ENCODE measurements at places on chromosomes 13 and 19. TPM values are rescaled to one million over a fixed set of nuclear protein-coding genes. Genes with fewer than 3 reads are reported as not detected.

NPAS1 gene
- 0.37 TPM for total RNA-seq

SIGLEC9 gene
- total RNA-seq, result 0.27 TPM

GRCh38 chr13:94318418-94318817 lies 161.1 kb downstream of the DCT start:
- DNase-seq, result no peak

DNA sequence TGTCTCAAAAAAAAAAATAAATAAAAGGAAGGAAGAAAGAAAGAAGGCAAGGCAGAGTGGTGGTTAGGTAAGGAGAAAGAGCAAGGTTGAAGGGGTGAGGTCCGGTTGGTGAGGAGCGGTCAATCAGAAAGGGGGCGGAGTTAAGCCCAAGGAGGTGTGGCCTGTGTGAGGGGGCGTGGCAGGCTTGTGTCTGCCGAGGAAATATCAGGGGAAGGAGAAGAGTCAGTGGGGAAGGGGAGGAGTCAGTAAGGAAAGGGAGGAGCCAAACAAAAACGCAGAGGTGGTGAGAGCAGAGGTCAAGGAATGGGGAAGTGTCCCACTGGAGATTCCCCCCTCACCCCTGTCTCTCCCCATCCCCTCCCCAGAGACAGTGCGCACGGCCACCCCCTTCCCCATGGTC lies 5.9 kb downstream of the CACNG7 start:
- no peak for DNase-seq

- DNase-seq, result peak; percentile 50
Observed at GRCh38 chr13:23609874-23610576, 39.8 kb downstream of the TNFRSF19 start.

DNA sequence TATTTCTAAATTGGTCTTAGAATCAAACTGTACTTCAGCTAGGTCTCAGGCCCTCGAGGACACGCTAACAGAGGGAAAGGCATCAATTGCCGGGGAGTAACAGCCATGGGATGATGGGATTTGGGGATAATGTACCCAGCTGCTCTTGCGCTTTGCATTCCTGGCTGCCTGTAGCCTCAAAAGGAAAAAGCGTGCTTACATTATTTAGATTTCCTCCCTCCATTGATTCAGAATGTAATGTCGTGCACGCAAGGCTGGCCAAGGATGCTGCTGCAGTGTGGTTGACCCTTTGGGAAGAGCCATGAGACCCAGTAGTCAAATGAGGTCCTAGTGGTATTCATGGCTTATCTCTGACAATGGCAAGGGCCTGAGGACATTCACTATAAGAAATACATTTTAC lies 95.1 kb downstream of the SLC7A1 start:
- DNase-seq, result no peak

All from M059J (cell line).